ENCODE measurements at places on chromosomes 2 and 18. TPM values are rescaled to one million over a fixed set of nuclear protein-coding genes. Genes with fewer than 3 reads are reported as not detected.
A peak's percentile ranks its signal among the peaks of the same experiment; 100 is the strongest.

MYO7B gene
- total RNA-seq: 4.3 TPM

DNA sequence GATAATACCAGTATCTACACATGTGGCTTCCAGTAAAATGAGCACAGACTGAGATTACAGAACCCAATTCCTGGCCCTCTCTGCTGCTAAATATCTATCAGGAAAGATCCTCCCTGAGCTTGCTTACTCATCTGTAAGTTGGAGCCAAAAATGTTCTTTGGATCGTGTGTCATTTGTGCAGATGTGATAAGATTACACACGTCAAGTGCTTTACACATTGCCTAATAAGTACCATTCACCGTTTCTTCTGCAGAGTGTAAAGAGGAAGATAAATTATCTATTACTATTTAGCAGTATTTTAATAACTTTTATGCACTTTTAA is 23.2 kb upstream of the SLC20A1 start:
- DNase-seq: no peak

GRCh38 chr2:10084223-10084865 is 4.1 kb upstream of the CYS1 start:
- no peak for DNase-seq

GRCh38 chr2:112152476-112153178 is 14.4 kb downstream of the FBLN7 start:
- DNase-seq: no peak

DNA sequence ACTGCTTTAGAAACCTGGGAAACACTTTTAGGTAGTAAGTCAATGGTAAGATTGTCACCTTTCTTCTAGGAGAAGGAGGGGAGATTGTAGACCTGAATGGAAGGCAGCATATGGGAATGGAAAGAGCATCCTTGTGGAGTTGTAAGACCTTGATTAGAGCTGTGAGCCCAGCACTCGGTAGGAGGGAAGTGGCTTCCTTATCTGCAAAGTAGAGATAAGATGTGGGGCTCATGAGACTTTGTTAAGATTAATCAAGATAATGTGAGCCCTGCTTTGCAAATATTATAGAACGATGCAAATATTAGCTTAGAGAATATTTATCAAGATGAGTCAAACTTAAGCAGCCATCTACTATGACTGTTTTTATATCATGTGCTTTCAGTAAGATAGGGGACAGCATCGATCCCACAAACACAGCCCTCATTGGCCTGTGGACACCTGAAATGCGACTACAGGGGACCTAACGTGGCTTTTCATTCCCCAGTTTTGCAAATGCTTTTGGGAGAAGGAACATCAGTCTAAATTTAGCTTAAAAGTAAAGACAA is 243.7 kb downstream of the LTBP1 start:
- DNase-seq: no peak

DNA sequence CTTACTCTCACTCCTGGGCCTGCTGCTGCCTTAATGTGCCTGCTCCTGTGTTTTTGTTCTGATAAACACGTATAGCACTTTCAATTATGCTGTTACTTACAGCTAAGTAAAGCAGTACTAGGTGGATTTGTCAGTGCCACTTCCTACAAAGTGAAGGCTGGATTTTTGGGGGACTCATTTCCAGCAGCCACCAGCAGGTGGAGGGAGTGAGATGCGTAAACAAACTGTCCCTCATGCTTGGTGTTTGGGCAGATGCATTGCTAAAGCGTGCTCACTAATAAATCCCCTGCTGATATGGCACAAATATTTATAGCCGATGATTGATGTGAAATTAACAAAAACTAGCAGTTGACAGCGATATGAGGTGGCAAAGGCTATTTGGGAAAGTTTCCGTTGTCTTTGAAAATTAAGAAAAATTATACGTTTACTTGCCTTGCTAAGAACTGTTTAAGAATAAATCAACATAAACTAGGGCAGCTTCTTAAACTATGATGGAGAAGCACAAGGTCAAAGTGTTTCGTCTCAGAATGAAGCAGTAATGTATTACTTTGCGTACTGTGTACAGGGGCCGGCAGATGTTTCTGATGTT is 101.7 kb downstream of the AGAP1 start:
- peak; percentile 65 for DNase-seq

DNA sequence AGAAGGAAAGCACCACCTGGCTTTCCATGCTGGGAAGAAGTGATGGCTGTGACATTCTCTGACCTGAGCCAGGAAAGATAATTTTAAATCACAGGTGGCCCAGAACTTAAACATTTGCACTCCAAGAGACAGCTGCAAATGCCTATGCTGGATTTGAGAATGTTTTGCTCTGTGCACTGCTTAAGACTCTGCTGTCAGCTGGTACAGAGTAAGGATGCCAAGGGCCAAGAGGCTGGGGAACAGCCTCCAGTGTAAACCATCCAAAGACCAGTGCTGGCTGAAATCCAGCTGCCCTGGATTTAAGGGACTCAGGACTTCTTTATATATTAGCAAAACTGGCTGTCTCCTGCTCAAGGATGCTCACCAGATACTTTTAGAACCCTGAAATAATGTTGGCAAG is 3.9 kb downstream of the HOXD8 start:
- no peak for DNase-seq

All from spinal cord (tissue), 10 donors.